Stimulated activated CD8-positive, alpha-beta memory T cell treated with anti-CD3 and anti-CD28 coated beads, Interleukin-4, amount 100 ng/mL, for 48 hours (primary cell): ENCODE measurements at places on chromosomes 2 and 18.

GRCh38 chr2:148048475-148049221 lies 27.8 kb downstream of the MBD5 start:
- no peak for DNase-seq

DNA sequence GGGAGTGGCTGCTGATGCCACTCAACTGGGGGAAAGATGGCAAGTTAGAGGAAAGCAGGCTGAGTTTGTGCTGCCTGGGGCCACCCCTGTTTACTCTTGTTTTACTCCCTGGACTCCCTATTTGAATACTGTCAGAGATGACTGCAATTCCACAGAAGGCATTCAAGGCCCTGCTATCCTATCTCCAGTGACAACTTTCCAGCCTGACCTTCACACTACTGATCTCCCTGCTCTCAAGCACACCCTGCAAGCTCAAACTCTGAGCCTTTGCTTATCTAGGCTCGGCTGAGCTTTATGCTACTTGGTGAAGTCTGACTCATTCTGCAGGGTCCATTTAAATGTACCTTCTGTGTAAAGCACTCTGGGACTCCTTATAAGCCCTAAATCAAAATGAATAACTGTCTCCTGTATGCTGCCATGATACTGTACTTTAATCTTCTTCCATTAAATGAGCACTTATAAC lies 39.3 kb upstream of the DSG1 start:
- DNase-seq = no peak

GRCh38 chr2:28045676-28046351 lies 155.3 kb downstream of the BABAM2 start:
- DNase-seq = no peak

- no peak for DNase-seq
Measured at GRCh38 chr2:237563816-237564215, 2.6 kb upstream of the PRLH start.

GRCh38 chr18:35190948-35191697 lies 49.7 kb upstream of the ZNF397 start:
- DNase-seq = no peak

DNA sequence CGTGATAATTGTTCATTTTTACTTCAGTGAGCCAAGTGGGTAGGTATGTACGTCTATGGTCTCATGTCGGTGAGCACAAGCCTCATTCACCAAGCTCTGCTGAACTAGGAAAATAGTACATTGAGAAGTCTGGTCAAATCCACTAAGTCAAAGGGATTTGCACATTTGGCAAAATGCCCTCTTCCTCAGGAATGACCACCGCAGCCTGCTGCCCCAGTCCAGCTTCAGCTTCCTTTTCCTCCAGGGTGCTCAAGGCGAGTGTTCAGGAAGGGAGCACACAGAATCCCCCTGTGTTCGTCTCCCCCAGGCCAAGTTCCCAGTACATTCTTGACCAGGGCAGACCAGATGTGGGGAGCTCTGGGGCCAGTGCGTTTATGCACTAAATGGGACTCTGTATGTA lies 23.0 kb downstream of the TCF7L1 start:
- no peak for DNase-seq

- DNase-seq = no peak
Measured at GRCh38 chr2:150101947-150102346, 385.5 kb downstream of the RND3 start.
